Chondrocyte (in vitro differentiated cells): ENCODE measurements at places on chromosomes 7 and 10. TPM values are rescaled to one million over a fixed set of nuclear protein-coding genes. Genes with fewer than 3 reads are reported as not detected.

- DNase-seq = no peak
These were observed 39.5 kb upstream of the PRKG1 start for GRCh38 chr10:51034769-51035168.

DNA sequence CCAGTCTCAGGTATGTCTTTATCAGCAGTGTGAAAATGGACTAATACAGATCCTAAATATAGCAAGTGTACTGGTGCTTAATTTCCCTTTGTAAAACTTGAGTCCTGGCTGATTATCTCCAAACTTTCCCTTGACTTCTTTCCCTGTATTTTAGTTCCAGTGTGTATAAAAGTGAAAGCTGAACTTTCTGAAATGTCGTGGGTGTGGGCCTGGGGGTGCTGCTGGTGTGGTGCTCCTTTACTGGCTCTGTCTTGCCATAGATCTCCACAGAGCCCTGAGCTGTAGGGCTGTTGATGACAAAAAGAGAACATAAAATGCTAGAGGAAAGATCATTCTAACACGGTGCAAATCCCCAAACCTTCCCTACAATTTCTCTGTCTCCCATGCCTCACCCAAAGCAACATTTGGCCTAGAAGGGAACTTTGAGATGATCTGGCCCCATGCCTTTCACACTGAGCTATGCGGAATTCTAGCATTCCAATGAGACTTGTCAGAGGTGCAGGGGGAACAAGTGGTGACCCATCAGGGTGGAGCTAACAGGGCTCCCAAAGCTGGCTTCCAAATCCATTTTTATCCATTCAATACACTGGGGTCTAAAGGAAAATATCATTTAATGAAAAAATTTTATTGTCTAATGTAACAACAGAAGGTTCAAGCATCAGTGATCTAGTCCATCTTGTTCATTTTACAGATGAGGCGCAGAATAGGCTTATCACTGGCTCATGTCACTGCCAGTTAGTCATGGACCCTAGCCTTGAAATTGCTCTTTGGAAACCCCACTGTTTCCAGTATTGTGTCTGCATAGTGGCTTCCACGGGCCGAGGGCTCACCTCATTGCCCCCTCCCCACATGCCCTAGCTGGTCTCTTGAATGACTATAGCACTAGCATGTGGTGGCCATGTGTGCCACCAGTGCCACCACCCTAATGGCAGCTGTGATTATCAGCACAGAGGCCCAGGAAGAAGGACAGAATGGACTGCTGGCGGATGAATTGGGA lies 1000.9 kb downstream of the LRMDA start:
- DNase-seq = no peak

The TMEM139 gene
- not detected in 3 replicates for total RNA-seq

DNA sequence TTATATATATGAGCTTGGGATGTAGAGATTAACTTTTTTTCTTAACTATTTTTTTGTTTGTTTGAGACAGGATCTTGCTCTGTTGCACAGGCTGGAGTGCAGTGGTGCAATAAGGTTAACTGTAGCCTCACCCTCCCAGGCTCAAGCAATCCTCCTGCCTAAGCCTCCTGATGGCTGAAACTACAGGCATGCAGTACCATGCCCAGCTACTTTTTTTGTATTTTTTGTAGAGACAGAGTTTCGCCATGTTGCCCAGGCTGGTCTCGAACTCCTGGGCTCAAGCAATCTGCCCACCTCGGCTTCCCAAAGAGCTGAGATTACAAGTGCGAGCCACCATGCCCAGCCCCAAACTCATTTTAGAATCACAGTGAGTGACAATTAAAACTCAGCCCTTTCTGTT lies 105.2 kb downstream of the CUBN start:
- DNase-seq = no peak

DNA sequence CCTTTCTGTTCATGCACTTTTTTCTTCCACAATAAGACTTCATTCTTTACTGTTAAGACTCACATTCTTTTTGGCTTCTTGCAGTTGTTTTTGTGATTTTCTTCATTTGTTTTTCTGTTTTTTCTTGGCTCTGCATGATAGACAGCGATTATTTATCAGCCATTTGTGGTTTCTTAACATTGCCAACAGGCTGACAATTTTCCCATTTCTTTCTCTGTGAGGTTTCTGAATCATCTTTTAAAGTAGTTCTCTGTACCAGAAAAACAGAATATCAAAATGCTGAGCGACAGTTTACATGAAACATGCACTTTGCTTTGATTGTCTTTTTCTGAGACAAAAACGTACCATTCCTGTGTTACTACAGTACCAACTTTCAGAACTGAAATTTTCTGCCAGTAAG lies 334.2 kb upstream of the MAGI2 start:
- no peak for DNase-seq

The COL13A1 gene
- total RNA-seq = 25.6 to 52.1 TPM (median 27.5 TPM) in 3 replicates

DNA sequence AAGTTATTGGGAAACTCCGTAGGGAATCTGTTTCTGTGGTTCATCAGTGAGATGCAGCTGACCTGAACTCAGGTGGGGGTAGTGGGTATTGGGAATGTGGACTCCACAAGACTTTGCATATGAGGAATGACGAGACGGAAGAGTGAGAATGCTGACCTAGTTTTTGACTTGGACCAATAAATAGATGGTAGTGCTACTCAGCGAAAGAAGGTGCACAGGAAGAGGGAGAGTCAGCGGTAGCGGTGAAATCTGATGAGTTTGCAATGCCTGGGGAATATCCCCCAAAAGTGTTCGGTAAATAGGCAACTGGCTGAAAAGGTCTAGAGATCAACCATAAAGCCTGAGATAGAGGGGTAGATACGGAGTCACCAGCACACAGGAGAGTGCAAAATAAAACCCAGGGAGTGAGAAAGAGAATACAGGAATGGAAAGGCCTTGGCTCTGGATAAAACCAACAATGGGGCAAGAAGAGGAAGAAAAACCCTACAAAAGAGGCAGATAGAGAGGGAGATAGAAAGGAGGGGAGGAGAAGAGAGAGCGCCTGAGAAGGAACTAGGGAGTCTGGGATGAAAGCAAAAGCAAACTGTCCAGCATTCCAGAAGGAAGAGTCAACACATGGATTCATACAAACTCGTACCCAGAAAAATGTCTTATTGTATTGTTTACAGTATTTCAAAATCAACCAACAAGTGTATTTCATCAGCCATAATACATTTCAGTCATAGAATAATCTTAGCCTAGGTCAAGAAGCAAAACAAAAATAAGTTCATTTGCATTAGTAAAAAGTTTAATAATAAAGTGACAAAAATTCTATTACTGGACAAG lies 5.4 kb downstream of the ARHGAP21 start:
- no peak for DNase-seq

The OIT3 gene
- 0.17 to 0.36 TPM (median 0.34 TPM) in 3 replicates for total RNA-seq

GRCh38 chr7:2934211-2934731 lies 90.2 kb upstream of the GNA12 start:
- peak; percentile 85 for DNase-seq
